ENCODE measurements at places on chromosomes 3 and 15.
A peak's percentile ranks its signal among the peaks of the same experiment; 100 is the strongest.

GRCh38 chr15:85383470-85384148 is 3.2 kb downstream of the AKAP13 start:
- DNase-seq = no peak

GRCh38 chr3:69439643-69440270 is 53.9 kb upstream of the FRMD4B start:
- DNase-seq = no peak

DNA sequence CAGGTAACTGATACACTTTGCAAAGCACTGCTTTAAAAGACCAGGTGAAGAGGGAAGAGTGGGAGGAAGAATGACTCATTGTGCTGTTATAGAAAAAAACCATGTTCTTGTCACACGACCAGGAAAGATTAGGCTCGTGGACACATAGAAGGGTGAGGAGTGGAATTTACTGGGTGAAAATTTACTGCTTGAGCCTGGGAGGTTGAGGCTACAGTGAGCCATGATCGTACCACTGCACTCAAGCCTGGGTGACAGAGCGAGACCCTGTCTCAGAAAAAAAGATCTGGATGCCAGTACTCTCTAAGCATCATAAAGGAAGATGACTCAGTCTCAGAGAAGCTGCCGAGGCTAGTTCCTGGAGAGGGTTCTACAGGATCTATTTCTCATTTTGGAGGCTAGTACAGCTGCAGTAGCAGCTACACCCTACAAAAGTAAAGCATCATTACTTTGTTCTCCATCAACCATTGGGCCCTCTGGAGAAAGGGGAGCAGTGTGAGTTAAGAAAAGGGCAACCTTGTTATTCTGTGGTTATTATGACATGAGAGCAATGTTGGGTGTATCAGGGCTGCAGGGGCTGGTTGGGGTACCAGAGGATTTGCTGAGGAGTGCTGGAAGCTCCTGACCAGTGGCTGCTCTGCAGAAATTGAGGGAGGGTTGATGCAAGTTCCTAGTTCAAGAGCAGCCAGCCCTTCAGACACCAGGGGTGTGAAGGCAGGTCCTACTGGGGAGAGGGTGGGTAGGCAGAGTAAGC is 75.4 kb downstream of the CMTM8 start:
- peak; percentile 61 for DNase-seq

- DNase-seq = no peak
Measured at GRCh38 chr15:66572146-66572545, 6.3 kb upstream of the LCTL start.

GRCh38 chr3:134600206-134600605 is 50.6 kb downstream of the KY start:
- no peak for DNase-seq

- DNase-seq = no peak
Measured at GRCh38 chr3:28317438-28318022, 31.0 kb upstream of the ZCWPW2 start.

- no peak for DNase-seq
Measured at GRCh38 chr15:78177447-78177873, 28.3 kb downstream of the IDH3A start.

DNA sequence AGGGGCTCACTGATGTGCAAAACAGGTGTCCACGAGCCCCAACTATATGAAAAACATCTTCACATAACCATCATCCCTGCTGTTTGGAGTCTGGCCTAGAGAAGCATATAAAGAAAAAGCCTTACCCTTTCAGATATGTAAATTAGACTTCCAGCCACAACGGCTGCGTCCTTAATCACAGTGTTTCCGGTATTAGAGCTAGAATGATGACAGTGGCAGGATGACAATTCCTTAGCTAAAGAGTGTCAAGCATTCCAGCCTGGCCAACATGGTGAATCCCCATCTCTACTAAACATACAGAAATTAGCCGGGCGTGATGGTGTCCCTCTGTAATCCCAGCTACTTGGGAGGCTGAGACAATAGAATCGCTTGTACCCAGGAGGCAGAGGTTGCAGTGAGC is 19.5 kb upstream of the SAMD7 start:
- DNase-seq = no peak

DNA sequence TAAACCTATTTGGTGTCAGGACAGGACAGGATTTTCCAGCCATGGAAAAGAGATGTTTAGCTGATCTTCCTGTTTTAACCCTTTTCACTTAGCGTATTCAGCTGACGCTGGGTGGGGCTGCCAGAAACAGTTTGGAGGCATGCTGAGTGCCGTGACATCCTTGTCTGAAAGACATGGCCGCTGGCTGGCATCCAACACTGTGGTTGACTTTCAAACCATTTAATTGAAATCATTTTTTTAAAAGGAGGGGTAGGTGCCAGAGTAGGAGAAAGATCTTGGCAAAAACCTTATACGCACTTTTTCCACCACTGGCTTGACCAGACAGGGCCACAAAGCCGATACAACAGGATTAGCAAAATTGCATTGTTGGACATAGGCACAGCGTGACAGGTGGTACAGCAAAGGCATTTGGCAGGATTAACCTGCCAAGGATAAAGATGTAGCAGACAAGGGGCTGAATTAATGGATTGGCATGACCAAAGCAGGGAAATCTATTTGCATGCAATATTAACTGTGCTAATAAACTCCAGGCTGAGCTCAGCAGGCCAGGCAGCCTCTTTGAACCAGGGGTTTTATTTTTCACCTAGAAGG is 131.8 kb upstream of the TOPAZ1 start:
- no peak for DNase-seq

- no peak for DNase-seq
Measured at GRCh38 chr3:168100777-168101492, 5.2 kb upstream of the GOLIM4 start.

- no peak for DNase-seq
Measured at GRCh38 chr3:194043516-194043915, 92.4 kb upstream of the HES1 start.

DNA sequence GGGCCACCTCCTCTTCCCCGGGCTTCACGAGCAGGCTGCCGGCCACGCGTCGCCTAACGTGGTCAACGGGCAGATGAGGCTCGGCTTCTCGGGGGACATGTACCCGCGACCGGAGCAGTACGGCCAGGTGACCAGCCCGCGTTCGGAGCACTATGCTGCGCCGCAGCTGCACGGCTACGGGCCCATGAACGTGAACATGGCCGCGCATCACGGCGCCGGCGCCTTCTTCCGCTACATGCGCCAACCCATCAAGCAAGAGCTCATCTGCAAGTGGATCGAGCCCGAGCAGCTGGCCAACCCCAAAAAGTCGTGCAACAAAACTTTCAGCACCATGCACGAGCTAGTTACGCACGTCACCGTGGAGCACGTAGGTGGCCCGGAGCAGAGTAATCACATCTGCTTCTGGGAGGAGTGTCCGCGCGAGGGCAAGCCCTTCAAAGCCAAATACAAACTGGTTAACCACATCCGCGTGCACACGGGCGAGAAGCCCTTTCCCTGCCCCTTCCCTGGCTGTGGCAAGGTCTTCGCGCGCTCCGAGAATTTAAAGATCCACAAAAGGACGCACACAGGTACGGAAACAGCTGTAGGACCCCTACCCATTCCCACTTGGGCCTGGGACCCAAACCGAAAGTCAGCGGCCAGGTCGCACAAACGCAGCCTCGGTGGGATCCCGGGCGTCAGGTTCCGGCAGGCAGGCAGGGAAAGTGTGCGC is 1.5 kb downstream of the ZIC1 start:
- no peak for DNase-seq

- no peak for DNase-seq
Measured at GRCh38 chr3:14304101-14305045, 98.0 kb upstream of the SLC6A6 start.

- no peak for DNase-seq
Measured at GRCh38 chr3:171809611-171809860, 747 bp downstream of the PLD1 start.

GRCh38 chr3:173862701-173863100 is 465.2 kb downstream of the NLGN1 start:
- DNase-seq = no peak

- DNase-seq = no peak
Measured at GRCh38 chr15:35312344-35312743, 227.2 kb upstream of the NANOGP8 start.

GRCh38 chr3:132124096-132124495 is 89.3 kb upstream of the CPNE4 start:
- DNase-seq = no peak

DNA sequence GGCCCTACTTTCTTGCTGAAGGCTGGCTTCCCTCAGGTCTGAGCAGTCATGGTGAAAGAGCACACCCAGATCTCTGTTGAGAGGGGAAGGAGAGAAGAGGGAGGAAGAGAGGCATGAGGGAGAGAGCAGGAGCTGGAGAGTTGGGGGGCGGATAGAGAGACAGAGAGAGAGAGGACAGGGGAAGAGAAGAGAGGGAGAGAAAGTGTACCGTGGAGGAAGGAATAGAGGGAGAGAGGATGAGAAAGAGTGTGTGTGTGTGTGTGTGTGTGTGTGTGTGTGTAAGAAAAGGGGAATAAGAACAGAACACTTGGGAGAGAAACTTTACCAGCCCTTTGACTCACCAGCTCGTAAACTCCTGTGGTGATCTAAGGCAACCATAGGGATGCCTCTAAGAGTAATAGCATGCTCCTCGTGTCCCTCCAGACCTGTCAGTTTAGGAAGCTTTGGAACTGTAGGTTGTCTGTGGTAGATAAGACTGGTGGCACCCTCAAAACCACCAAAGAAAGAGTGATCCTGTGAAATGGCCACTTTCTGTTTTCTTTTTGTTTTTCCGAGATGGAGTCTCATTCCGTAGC is 18.2 kb downstream of the ZNF592 start:
- DNase-seq = no peak

DNA sequence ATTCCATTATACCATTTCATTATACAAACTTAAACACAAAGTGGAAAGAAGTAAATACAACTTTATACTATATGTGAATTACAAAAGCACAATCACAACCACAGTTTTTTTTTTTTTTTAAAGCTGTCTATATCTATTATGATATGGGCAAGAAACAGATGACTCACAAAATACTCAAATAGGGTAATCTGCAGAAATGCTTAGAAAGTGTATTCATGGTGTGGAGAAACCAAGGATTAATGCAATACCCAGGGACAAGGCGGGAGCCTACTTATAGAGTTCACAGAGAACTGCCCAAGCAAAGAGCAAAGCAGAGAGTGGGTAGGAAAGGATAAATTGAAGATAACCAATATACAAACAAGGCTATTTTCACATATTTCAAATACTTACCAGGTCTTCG is 332.0 kb downstream of the FHIT start:
- DNase-seq = no peak

GRCh38 chr15:57297163-57297593 is 79.1 kb upstream of the CGNL1 start:
- no peak for DNase-seq

- DNase-seq = no peak
Measured at GRCh38 chr3:161875483-161875882, 378.9 kb downstream of the OTOL1 start.

DNA sequence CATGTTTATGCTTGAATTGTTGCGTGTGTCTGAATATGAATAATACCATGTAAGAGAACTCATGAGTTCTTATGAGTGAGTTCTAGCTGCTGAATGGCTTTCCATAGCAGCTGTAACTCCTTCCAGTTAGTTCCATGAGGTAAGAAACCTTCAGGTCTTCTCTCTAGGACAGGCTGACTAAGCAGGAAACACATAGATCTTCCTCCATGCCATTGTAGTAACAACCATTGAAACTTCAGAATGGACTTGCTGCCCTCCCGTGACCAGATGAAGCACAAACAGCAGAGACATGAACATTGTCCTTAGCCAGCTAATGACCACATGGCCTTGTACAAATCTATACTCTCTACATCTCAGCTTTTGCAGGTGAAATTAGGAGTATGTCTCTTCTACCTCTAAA is 200.0 kb downstream of the ZNF385D start:
- no peak for DNase-seq

DNA sequence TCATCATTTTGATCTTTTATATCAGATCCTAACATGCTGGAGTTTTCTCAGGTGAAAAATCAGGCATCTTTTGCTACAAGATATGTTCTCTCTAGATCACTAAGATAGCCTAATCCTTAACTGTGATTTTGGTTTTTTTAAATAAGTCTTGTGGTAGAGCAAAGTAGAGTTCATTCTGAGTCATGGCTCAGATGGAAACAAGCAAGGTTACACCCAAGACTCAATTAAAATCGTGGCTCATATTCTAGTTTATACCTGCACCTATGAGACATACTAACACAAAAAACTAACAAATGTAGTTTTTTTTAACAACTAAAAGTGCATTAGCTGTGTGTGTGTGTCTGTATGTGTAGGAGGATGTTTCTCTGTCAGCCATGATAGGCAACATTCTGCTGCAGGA is 428.2 kb downstream of the NLGN1 start:
- DNase-seq = no peak

GRCh38 chr15:77354063-77354462 is 65.8 kb downstream of the PEAK1 start:
- DNase-seq = no peak

DNA sequence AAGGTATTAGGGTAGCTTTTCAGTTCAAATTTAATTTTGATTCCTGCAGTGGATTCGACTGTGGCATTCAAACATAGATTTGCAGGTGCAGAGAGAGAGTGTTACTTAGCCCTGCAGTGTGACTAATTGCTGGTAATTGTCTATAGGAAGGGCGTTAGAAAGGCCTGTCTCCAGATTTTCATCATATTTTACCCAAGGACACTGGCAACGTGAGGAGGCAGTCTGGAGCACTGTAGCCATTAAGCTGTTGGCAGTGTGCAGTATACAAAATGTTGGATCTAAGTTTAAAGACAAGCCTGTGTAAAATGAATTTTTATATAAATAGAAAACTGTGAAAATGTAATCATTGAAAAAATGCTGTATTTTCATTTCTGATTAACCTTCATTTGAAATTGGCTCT is 342.9 kb downstream of the CNTN4 start:
- no peak for DNase-seq

- DNase-seq = no peak
Measured at GRCh38 chr3:153379516-153379915, 217.5 kb downstream of the RAP2B start.

DNA sequence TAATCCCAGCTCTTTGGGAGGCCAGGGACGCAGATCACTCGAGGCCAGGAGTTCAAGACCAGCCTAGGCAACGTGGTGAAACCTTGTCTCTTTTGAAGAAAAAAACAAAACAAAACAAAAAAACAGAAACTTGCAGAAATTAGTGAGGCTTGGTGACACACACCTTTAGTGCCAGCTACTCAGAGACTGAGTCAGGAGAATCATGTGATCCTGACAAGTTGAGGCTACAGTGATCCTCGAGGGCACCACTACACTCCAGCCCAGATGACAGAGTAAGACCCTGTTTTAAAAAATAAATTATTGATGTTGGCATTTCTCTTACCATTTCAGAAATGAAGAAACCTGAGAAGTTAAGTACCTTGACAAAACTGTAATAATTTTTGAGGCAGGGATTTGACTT is 44.6 kb upstream of the CCNB2 start:
- no peak for DNase-seq

DNA sequence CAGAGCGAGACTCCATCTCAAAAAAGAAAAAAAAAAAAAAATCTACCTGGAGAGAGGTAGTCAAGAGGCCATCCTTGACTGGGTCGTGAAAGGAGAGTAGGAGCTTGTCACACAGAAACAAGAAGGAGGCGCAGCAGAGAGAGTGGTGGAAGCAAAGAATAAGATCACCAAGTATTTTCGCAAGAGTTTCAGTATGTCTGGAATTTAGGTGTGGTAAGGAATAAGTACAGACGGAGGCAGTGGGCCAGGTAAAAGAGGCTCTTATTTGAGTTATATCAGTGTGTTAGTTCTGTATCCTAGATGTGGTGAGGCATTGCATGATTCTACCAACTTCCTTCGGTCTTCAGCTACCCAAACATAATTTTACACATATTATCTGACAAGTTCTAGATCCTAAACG is 14.6 kb upstream of the ATP10A start:
- DNase-seq = no peak

All from 8988T (cell line).